Activated naive CD4-positive, alpha-beta T cell treated with Interleukin-2 at 50 U/mL for 16 hours (primary cell): ENCODE measurements at places on chromosomes 3 and 15.
A peak's percentile ranks its signal among the peaks of the same experiment; 100 is the strongest.

DNA sequence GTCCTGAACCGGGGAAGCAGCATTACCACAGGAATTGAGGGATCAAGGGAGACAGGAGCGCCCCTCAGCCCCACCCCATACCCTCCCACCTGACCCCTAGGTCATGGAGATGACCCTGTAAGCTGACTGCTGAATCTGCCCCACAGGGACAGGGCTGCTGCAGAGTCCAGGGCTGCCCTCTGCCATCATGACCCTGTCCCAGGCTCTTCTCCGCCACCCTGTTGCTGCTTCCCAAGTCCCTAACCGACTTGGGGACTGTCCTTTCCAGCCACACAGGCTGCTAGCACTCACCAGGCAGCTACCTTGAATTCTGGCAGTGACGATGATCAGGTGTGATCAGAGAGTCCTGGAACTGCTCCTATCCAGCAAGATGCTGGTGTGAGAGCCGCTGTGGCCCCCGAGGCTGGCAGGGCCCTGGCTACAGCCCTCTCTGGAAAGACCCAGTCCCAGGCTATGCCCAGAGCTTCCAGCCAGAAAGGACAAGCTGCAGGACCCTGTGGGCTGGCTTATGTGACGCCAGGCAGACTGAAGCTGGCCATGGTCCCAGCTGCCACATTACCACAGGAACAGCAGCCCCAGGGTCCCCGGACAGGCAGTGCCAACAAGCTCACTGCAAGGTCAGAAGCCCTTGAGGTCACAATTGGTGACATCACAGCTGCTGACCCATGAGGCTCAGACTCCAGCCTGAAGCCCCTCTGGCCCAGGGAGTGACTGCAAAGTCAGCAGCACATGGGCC lies at the start of gene C3orf22:
Gene C3orf22 (minus strand): TSS at position 597 of the 736 bp plus-strand sequence. CDS start 5,542 bp downstream, outside the sequence.
- no peak for DNase-seq

DNA sequence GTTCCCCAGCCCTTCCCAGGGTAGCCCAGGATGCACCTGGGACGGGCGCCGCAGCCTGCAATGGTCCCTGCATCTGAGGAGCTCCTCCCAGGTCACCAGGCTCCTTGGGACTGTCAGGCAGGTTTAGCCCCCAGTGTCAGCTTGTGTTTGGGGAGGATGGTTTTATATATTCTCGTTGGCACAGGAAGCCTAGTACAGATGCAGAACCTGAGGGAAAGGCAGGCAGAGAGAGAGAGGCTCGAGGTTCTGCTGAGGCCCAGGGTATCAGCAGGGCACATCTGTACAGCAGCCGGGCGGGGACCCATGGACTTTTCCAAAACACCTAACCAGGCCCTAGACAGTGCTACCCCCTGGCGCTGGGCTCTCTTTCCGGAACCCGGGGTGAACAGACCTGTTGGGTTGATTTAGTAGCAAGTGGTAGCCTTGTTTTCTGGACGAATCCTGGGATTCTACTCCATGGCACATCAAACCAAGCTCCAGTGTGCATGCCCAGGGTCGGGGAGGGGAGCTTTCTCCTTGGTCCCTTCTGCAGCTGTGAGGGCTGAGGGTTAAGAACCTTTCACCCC lies 8.6 kb downstream of the PAK6 start:
- DNase-seq, result no peak

DNA sequence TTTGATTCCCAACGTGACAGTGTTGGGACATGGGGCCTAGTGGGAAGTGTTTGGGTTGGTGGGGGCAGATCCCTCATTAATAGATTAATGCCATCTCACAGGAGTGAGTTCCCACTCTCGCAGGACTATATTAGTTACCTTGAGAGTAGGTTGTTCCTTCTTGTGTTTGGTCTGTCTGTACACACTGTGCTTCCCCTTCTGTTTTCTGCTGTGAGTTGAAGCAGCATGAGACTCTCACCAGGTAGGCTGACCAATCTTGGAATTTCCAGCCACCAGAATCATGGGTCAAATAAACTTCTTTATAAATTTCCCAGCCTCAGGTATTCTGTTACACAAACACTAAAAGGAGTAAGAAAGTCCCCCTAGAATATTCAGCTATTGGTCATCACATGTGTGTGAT lies 145.4 kb downstream of the ERC2 start:
- no peak for DNase-seq

DNA sequence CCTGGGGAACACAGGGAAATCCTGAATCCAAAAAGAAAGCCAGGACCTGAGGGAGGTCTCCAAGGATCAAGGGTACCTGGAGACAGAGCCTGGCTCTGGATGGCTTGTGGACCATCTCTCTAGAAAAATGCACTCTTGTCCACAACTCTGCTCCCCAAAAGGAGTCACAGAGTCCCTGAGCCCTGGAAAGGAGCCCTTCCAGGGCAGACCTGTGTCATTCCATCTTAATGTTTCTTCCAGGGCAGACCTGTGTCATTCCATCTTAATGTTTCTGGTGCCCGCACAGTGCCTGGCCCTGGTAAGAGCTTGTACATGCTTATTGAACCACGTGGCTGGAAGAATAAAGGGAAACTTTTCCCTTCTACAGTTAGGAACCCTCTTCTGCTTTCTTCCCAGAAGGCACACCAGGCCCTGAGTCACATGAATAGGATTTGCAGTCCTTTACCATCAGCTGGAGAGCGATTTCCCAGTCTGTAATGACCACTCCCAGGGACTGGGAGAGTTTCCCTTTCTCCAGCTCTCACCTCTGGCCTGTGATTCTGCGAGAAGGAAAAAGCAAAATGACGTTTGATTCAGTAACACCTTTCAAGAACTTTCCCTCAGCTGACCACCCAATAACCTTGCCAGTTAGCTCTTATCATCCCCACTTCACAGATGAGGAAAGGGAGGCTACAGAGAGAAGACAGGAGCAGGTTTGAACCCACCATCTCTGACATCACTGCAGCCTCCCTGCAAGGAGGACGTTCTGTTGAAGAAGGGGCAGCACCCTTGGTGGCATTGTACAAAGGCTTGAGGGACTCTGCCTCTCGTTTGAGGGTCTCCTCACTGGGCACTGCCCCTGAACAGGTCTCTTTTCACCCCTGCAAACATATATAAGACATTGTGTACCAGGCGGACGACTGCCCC lies 35.8 kb upstream of the SLCO2A1 start:
- DNase-seq, result no peak

DNA sequence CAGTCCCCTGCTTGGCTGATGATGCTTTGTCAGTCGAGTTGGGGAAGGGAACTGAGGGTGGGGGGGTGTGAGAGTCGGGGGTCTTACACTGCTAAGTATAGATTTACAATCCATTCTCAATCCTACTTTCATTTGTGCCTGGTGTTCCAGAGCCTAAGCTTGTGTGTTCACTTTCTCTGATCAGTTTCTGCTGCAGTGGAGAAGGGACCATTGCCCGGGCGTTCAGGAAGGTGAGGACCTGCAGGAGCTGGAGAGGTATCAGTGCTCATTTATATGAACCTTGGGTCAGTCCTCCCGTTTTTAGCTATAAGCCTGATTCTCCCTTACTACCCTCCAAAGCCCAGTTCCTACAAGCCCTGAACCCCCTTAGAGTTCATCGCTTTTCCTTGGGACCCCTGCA lies 41.0 kb upstream of the TRAK1 start:
- DNase-seq, result no peak

DNA sequence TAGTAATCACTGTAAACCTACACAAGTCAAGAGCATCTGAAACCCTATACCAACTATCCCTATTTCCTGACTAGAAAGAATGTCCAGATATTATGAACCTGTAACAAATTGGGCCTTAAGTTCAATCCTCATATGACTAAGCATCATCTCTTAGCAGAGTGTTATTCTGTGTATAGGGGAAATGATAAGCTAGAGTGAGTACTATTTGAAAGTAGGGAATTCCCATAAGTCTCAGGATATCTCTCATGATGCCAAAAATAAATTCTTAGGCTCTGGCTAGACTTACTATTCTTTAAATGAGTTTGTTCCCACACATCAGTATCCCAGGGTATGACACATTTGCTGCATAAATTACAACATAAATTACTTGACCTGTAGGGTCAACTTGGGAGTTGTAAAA lies 15.3 kb downstream of the MRPL47 start:
- no peak for DNase-seq

GRCh38 chr3:142213298-142213697 lies 12.1 kb downstream of the GK5 start:
- DNase-seq, result no peak

DNA sequence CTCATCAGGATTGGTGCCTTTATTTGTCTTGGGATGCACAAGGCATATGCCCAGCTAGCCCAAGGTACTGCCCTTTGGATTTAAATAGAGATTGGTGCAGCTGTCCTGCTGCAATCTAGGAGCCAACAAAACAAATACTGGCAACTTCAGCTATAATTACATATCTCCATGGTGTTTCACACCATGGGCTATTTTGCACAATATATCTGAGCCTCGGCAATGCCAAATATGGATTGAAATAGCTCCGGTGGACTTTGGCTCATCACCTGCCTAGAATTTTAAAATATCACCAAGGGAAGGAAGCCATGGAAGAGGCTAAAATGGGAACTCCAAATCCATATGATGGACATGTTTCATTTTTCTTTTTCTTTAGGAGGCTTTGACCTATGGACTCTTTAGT lies 367.8 kb upstream of the UMPS start:
- DNase-seq, result no peak

DNA sequence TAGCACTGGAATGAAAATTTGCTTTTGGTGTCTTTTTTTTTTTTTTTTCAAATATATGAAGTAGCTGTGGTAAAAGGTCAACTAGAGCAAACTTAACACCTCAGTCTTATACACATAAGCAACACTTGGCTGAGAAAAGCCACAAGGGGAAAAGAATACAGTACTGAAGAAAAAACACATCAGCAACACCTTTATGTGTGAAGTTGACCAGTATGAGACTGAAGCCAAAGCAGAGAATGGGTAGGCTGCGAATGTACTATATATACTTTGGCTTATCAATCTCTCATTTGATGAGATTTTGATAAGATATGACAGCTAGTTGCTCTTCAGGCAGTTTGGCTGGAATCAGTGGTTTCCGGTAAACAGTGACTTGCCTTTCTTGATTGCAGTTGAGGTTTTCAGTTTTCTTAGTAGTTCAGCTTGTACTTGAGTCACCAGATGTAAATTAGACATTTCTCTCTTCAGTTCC lies 22.0 kb upstream of the ZCWPW2 start:
- peak; percentile 43 for DNase-seq

GRCh38 chr15:64459066-64459781 lies 1.2 kb upstream of the ZNF609 start:
- no peak for DNase-seq

DNA sequence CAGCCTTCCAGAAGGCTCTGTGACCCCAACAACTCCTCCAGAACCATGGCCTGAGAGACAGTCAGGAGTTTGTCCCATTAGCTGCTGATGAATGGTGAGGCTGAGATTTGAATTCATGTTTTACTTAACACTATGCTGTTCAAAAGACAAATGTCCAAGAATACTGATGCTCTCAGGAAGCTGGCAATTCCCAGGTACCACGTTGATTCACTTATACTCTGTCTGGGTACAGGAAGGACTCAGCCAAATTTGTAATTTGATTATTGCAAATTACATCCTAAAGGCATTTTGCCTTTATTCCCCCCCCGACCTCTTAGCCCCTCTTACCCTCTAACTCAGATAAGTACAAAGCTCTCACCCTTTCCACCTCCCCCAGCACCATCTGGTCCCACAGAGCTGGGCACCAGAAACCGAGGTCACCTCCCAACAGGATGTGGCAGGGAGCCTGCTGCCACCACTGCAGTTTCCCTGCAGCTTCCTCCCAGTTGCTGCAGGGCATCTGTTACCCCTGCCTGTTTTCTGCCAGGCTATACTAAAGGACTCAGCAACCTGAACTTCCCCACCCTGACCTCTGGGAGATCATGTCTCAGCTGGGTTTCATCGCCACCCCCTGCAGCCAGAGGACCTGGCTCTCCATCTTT lies 33.6 kb downstream of the EAF1 start:
- no peak for DNase-seq

DNA sequence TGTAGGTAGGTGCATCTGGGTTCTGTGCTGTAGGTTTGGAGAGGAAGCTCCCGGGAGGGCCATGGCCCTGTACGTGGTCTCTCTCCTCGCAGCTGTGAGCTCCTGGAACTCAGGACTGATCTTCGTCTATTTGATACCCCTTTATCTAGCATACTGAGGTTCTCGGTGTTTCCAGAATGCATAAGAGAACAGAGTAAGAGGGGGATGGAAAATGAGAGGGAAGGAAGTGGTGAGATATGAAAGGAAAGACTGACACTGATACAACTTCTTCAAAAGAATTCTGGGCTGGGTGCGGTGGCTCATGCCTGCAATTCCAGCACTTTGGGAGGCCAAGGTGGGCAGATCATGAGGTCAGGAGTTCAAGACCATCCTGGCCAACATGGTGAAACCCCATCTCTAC lies 90.7 kb downstream of the CHRD start:
- no peak for DNase-seq

DNA sequence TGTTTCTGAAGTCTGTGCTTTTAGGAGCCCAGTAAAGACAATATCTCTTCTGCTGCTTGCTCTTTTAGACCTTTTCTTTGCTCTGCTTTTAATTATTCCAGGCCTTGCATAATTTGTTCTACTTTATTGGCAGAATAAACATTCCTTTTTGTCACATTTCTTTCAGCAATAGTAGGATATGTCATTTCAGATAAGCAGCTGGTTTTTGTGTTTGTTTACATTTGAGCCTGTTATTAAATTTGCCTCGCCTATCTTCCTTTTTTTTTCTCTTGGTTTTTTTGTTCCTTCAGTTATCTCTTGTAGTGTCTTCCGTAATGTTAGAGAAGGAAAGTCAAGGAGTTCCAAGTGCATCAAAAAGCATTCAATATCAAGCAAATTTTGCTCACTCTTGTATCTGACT lies 16.4 kb downstream of the ZNF654 start:
- DNase-seq, result no peak

DNA sequence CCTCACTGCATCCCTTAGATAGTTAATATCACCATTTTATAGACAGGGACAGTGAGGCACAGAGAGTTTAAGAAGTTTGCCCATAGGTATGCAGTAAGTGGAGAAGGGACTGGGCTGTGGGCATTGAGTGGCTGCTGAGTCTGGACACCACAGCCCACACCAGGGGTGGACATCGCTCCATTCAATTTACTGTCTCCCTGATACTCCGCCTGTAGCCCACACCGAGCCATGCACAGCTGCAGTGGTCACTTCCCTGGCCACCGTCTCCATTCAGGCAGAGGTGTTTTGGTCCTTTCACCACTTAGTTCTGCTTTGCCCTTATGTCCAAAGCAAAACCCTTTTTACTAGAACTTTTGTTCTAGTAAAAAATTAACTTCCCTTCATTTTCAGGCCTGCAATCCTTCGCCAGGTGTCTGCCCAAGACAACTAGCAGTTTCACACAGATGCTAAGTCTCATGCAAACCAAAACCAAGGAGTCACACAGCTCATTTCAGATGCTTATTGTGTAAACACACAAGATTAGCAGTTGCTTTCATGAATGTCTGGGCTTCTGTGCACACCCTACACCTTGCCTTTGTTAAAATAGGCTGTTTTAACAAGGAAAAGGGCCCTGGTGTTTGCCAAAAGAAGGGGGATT lies 30.1 kb downstream of the ZNF35 start:
- DNase-seq, result no peak

DNA sequence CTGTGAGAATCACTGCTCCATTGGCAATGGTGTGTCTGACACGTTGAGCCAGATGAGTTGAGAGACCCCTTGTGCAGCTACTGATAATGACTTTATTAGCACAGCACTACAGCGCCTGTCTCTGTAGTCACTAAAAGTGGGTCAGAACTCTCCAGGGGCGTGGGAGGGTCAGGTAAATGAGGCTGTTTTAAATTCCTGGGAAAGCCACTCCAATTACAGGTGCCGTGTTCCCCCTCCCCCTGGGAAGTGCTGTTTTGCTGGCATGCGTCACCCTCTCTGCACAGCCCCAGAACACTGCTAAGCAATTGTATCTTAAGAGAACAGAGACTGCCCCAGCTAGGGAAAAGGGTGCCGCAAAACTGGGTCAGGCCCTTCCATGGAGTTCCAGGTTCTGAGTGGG lies 21.5 kb upstream of the CPNE9 start:
- no peak for DNase-seq

GRCh38 chr3:5013021-5013906 lies 34.0 kb downstream of the BHLHE40 start:
- DNase-seq, result no peak
